ENCODE measurements at places on chromosomes 1 and 21. TPM values are rescaled to one million over a fixed set of nuclear protein-coding genes. Genes with fewer than 3 reads are reported as not detected.

ST6GALNAC3 gene
- 0.31 TPM for total RNA-seq

HS2ST1 gene
- 20.4 TPM for total RNA-seq

NAV1 gene
- 29.0 TPM for total RNA-seq

FOXO6 gene
- total RNA-seq, result 2.6 TPM

ACKR1 gene
- total RNA-seq, result 6.0 TPM

CENPL gene
- 17.4 TPM for total RNA-seq

SLC9C2 gene
- total RNA-seq, result 0.09 TPM

CTTNBP2NL gene
- 28.4 TPM for total RNA-seq

C8A gene
- total RNA-seq, result not detected

NUDT4B gene
- total RNA-seq, result 0.52 TPM

CASQ1 gene
- 0.20 TPM for total RNA-seq

TMEM200B gene
- 0.53 TPM for total RNA-seq

MTMR11 gene
- total RNA-seq, result 7.2 TPM

ADAMTS5 gene
- total RNA-seq, result 1.5 TPM

BLACAT1 gene
- 2.6 TPM for total RNA-seq

KRTAP11-1 gene
- total RNA-seq, result not detected

LRRIQ3 gene
- 0.52 TPM for total RNA-seq

ALDH4A1 gene
- total RNA-seq, result 21.7 TPM

TACSTD2 gene
- total RNA-seq, result 0.13 TPM

HNRNPCL4 gene
- total RNA-seq, result not detected

TRNP1 gene
- total RNA-seq, result 16.1 TPM

SLC35F3 gene
- total RNA-seq, result 0.71 TPM

SLC45A3 gene
- 2.5 TPM for total RNA-seq

SPATA46 gene
- not detected for total RNA-seq

NBPF4 gene
- total RNA-seq, result 0.21 TPM

PKP1 gene
- total RNA-seq, result not detected

NOS1AP gene
- total RNA-seq, result 9.1 TPM

Data from motor neuron (in vitro differentiated cells).